ENCODE measurements at places on chromosomes 2 and 18.
A peak's percentile ranks its signal among the peaks of the same experiment; 100 is the strongest.

GRCh38 chr2:86275384-86275799 is 62.0 kb downstream of the REEP1 start:
- H3K36me3 ChIP-seq, result no peaks in the 10 kb centered on the region
- peak overlapping the region; percentile 58 for H3K27ac ChIP-seq
- peak; percentile 32 for DNase-seq
- H3K4me3 ChIP-seq, result no peak overlapping the region
- no peaks in the 10 kb centered on the region for H3K27me3 ChIP-seq

DNA sequence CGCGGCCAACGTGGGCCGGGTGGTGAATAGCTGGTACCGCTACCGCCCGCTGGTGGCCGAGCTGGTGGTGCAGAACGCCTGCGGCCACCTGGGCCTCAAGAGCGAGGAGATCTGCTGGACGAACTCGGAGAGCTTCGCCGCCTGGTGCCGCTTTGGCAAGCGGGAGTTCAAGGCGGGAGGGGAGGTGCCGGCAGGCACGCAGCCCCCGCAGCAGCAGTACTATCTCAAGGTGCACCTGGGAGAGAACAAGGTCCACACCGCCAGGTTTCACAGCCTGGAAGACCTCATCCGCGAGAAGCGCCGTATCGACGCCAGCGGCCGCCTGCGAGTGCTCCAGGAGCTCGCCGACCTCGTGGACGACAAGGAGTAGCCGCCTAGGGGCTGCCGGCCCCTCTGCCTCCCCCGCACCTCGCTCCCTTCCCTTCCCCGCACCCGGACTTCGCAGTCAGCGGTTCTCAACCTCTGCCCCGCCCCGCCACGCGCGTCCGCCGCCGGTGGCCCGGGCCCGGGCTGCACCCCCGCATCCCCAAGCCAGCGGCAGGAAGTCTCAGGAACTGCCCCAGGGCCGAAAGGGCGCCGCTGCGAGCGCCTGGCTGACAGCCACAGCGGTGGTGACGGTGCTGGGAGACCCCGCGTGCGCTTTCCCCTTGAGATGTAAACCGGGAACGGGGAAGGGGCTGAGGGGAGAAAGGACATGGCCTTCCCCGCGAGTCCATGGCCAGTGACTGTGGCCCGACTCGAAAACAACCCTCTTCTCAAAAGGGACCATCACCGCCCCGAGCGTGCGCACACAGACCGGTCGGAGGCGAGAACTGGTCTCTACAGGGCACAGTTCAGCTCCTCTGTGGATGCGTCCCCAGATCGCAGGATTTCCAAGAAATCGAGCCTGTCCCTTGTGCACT is 2.2 kb downstream of the LRATD1 start:
- DNase-seq, result no peak
- H3K4me3 ChIP-seq, result no peak overlapping the region
- H3K27me3 ChIP-seq, result peaks cover 16% of the 10 kb centered on the region
- H3K4me1 ChIP-seq, result no peaks in the 10 kb centered on the region

DNA sequence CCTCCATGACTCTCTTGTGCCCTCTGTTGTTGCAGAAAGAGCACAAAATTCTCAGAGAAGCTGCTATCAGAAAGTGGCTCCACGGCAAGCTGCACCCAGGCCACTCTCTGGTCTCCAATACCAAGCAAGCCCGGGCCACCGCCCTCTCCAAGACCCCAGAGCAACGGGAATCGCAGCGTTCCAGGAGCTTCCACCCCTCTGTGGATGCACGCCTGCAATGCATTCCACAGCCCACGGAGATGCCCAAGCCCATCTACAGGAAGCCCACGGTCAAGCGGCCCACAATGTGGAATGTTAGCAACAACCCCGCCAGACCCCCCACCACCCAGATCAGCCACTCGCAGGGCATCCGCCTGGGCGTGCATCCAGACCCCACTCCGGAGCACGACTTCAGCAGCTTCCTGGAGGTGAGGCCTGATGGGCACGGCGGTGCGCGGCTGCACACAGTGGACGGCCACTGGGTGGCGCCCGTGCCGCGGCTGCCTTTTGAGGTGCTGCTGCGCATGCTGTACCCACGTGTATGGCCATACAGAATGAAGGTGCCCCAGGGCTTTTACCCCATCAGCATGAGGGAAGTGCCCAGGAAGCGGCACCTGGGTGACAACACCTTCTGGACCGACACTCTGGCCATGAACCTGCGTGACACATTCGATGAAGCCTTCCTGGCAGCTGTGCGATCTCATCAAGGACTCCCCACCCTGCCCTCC is 6.3 kb downstream of the ANKRD53 start:
- no peaks in the 10 kb centered on the region for H3K27me3 ChIP-seq
- H3K36me3 ChIP-seq, result peaks cover 18% of the 10 kb centered on the region
- no peaks in the 10 kb centered on the region for H3K4me1 ChIP-seq
- no peak overlapping the region for H3K4me3 ChIP-seq

- no peak overlapping the region for H3K27ac ChIP-seq
- H3K4me1 ChIP-seq, result no peaks in the 10 kb centered on the region
- no peak overlapping the region for H3K4me3 ChIP-seq
- H3K36me3 ChIP-seq, result no peaks in the 10 kb centered on the region
These were observed 78.3 kb upstream of the HS6ST1 start for GRCh38 chr2:128396946-128397345.

- no peak overlapping the region for H3K27ac ChIP-seq
- no peaks in the 10 kb centered on the region for H3K4me1 ChIP-seq
- peaks cover 2% of the 10 kb centered on the region for H3K27me3 ChIP-seq
- no peak for DNase-seq
- H3K36me3 ChIP-seq, result no peaks in the 10 kb centered on the region
These were observed 35.9 kb downstream of the MYO5B start for GRCh38 chr18:50158866-50159653.

Measured in GM12878 (cell line).